ENCODE measurements at places on chromosomes 5 and 9.

DNA sequence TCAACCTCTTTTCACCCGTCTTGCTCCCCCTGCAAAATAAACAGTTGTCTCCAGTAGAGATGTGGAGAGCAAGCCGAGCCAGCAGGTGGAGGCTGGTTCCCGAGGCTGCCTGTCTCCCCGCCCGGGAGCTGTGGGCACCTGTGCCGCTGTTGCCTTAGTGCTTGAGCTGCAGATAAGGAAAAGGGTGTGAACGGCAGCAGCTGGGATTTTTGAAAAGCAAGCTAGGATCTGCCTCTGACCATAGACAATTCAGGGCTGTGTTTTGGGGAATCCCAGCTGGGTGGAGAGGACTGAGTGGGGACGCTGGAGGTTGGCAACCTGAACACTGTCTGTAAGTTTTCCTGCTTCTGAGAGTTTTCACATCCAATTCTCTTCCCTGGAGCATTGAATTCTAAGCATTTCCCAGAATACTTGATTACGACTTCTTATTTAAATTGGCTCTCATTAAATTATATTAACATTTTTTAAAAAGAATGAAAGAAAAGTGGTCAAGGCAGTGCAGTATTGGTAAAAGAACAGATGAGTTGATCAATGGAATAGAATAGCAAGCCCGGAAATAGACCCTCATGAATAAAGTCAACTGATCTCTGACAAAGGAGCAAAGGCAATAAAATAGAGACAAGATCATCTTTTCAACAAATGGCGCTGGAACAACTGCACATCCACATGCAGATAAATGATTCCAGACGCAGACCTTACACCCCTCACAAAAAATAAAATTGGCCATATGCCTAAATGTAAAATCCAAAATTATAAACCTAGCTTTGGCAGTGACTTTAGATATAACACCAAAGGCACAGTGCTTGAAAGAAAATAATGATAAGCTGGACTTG is 9.7 kb downstream of the WNK2 start:
- no peak for DNase-seq

DNA sequence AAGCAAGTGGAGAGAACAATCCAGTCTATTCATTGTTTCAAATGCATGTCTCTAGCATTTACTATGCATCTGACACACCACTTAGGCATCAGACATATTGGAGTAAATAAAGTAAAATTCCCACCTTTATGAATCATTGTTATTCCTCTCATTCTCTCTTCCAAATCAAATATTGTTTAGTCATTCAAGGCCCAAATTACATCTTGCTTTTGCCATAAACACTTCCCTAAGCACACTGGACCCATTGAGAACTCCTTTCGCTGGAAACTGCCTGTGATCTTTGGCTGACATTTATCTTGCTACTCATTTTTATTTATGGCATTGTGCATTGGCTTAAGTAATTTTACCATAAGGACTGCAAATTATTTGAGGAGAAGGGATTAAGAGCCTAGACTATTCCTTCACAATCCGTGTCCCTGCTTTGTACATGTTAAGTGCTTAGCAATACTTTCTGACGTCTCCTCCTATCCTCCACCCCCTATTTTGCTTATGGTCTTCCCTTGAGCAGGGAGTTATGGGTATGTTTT is 7.4 kb downstream of the C5orf46 start:
- DNase-seq, result no peak

DNA sequence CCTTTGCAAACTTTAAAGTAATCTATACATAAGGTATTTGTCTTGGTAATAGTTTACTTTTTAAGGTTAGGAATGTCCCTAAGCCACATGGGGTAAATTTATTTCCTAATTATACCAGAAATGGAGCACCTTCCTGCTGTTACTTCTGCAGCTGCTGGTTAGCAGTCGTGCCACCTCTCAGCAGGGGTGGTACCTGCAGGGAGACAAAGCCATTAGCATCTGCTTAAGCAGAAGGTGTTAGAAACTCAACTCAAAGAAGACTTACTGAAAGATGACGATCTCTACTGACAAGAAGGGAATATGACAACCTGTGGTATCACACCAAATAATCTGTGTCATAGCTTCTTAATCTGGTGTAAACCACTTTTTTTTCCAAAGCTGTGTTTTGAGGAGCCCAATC is 173.7 kb downstream of the BRINP1 start:
- no peak for DNase-seq

DNA sequence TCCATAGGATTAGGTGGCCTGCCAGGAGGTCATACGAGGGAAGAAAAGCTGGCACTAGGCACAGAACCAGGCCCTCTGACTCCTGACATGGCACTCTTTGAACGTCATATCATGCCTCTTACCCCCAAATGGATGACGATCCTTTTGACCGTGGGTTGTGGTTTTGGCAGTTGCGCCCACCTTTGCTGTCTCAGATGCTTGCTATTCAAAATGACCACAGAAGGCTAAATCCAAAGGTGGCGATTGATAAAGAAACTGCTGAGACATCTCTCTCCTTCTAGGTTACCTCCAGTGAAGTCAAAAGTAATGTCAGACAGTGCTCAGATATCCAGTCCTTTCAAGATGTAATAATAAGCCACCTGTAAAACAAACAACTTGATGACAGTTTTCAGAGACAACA is 385.0 kb downstream of the EFNA5 start:
- DNase-seq, result no peak

- DNase-seq, result no peak
Measured at GRCh38 chr5:133704411-133704810, 92.1 kb upstream of the FSTL4 start.
